ENCODE measurements at places on chromosomes 3 and 15. TPM values are rescaled to one million over a fixed set of nuclear protein-coding genes. Genes with fewer than 3 reads are reported as not detected.

The SEMA3G gene
- total RNA-seq: 37.7 TPM

The AHSG gene
- total RNA-seq: not detected

The SLC33A1 gene
- 26.4 TPM for total RNA-seq

GRCh38 chr3:158768881-158769543 lies 32.8 kb upstream of the MFSD1 start:
- no peak for DNase-seq

DNA sequence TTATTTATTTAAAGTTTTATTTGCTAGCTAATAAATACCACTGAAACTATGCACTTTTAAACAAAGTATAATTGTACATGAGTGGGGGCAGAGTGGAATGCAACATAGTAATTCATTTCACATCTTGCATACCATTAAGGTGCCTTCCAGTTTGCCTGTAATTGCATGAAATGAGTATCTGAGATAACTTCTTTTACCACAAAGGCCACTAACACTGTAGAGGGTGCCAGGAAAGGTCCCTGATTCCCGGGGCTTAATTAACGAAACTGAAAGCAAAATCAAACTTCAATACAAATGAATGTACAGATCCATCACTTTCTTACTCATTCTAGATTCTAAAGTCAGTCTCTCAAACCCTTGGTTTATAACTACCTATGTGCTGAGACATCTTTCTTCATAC lies 2.1 kb downstream of the CD47 start:
- no peak for DNase-seq

GRCh38 chr3:65597226-65597951 lies 441.3 kb downstream of the MAGI1 start:
- DNase-seq: no peak

Measured in tibial nerve (tissue), 4 donors.